WTC11 (cell line): ENCODE measurements at places on chromosomes 7 and 10.
A peak's percentile ranks its signal among the peaks of the same experiment; 100 is the strongest.

- no peak for DNase-seq
Observed at GRCh38 chr10:46042527-46042926, 3.5 kb downstream of the MSMB start.

- no peak for DNase-seq
Observed at GRCh38 chr10:50322077-50322476, 70.8 kb upstream of the ASAH2 start.

DNA sequence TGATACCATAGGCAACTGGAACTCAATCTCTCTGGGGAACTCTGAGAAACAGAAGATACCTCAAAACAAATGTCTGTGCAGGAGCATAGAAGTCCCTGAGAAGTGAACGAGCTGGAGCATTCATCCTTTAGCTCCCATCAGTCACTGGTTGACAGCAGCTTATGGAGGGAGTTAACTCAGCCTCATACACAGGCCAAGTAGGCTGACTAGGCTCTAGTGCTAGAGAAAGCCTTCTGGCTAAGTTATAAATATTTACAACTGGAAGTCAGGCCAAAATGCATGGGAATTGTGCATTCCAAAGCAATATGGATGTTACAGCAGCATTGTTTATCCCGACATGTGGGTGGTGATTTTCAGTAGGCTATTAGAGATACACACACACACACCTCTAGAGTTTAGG lies 66.5 kb downstream of the ANK3 start:
- DNase-seq, result no peak

- DNase-seq, result no peak
Observed at GRCh38 chr10:12164085-12164484, 31.6 kb downstream of the NUDT5 start.

- no peak for DNase-seq
Observed at GRCh38 chr7:50660040-50660829, 95.0 kb upstream of the DDC start.

DNA sequence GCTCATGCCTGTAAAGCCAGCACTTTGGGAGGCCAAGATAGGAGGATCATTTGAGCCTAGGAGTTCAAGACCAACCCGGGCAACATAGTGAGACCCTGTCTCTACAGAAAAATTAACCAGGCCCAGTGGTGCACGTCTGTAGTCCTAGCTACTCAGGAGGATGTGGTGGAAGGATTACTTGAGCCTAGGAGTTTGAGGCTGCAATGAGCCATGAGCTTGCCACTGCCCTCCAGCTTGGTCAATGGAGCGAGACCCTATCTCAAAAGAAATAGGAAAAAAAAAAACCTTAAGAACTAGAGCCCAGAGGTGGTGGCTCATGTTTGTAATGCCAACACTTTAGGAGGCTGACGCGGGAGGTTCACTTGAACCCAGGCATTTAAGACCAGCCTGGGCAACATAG lies 2.2 kb downstream of the STRA8 start:
- no peak for DNase-seq

DNA sequence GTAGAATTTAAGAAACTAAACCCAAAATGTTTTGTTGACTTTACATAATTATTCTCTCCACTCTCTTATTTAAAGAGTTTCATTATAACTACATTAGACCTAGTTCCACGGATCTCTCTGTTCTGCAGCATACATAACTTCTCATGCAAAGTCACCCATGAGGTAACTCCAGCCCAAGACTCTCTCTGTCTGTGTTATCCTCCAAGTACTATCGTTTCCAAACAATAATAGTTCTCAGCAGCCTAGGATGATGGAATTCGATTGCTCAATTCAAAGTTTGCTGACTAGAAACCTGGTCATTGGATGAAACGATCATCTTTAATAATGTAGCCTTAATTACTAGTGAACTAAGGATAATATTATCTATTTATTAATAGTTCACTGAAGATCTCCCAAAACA lies 203.1 kb upstream of the PTN start:
- DNase-seq, result no peak

- no peak for DNase-seq
Observed at GRCh38 chr10:8180360-8181109, 126.0 kb downstream of the GATA3 start.

GRCh38 chr7:28315565-28316410 lies 96.5 kb upstream of the CREB5 start:
- no peak for DNase-seq

DNA sequence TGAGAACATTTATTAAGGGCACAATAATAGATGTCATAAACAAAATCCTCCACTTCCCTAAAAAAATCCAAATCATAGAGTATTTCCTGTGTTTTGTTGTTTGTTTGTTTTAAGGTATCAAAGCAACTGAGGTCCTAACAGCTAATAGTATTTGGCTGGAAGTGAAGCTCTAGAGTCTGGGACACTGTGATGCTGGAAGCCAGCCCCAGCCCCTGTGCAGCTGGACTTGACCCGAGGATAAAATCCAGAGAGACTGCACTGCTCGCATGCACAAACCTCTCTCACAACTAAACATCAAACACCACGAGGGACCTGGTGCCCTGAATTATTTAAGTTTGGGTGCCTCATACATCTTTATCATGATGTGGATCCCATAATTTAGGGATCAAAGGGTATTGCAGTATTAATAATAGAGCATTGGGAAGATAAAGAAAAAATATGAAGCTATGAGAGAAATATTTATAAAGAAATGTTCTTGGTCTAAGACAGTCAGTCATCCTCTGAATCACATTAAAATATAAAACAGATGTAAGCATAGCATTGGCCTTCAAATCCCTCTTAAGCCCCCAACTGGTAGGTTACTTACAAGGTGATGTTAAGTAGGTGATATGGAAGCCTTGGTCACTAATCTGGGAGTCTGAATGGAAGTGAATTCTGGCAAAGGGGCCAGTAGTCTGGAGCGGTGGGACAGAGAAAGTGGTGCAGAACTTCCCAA lies 44.4 kb downstream of the CUBN start:
- DNase-seq, result no peak

DNA sequence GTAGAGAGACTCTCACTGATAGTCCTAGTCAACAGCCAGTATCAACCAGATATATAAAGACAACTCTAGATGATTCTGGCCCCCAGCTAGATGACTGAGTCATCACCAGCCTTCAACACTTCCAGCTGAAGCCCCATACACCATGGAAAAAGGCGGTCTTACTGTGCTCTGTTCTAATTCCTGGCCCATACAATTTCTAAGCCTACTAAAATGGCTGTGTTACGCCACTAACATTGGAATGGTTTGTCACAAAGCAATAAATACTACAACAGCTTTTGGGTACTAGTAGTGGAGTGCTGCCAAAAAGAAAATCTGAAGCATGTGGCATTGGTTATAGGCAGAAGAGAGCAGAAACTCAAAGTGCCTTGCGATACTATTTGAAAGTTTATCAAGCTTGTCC lies 13.0 kb upstream of the TES start:
- no peak for DNase-seq

GRCh38 chr7:130415006-130415405 lies 25.8 kb downstream of the CEP41 start:
- DNase-seq, result no peak

DNA sequence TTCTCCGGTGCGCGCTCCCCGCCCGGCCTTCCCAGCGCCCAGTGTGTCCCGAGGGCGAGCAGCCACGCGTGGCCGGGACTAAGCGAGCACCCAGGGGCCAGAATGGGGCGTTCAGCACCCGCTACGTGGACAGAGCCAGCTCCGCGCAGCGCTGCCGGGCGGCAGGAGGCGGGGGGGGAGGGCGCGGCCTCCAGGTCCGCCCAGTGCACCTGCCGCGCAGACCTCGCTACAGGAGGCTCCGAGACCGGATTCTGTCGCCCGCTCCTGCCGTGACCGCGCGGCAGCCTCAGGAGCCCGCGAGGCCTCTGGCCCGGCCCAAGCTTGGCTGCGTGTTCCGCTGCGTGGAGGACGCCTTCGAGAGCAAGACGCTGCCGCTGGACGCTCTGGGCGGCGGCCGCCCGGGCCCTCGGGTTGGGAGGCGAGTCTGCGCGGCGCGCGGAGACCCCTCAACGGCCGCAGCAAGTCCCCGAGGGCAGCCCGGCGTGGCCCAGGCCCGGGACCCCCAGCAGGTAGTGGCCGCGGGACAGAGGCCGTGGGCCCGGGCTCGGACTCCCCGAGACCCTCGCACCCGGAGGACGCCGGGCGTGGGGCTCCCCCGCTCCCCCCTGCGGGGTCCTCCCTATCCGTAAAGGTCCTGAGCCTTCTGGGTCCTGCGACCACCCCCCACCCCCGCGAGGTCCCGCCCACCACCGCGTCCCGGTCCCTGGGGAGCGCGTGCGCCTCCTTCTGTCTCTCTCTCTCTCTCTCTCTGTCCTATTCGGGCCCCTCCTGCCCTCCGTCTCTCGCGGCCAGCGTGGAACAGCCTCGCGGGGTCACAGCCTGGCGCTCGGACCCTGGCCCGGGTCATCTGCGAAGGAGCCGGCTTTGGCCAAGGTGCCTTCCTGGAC lies 904 bp upstream of the DPYSL4 start:
- peak; percentile 69 for DNase-seq

GRCh38 chr7:133584956-133585668 lies 332.2 kb downstream of the EXOC4 start:
- DNase-seq, result no peak

- DNase-seq, result no peak
Observed at GRCh38 chr7:45881280-45881758, 7.0 kb upstream of the IGFBP1 start.
